ENCODE measurements at places on chromosomes 7 and 10.
A peak's percentile ranks its signal among the peaks of the same experiment; 100 is the strongest.

DNA sequence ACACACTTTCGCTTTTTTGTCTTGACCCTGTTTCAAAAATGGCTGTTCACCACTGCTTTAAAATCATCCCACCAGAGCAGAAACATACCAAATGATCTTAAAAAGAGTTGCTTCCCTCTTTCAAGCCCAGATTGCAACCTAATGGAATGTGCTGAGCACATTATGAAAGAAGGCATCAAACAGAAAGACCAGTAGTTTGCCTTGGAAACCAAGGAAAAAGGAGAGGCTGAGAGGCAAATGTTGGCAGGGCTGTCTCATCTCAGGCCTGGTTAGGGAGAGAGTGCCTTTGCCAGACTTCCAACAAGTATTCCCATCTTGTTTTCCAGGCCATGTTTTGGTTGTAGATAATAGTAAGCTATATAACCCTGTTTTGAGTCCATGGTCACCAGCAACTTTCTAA, 64.3 kb downstream of the ABCB4 start:
- no peak for DNase-seq

- DNase-seq = no peak
These were observed 107.2 kb upstream of the FAM133B start for GRCh38 chr7:92697414-92697813.

GRCh38 chr7:96418581-96418980, 96.7 kb upstream of the SLC25A13 start:
- no peak for DNase-seq

DNA sequence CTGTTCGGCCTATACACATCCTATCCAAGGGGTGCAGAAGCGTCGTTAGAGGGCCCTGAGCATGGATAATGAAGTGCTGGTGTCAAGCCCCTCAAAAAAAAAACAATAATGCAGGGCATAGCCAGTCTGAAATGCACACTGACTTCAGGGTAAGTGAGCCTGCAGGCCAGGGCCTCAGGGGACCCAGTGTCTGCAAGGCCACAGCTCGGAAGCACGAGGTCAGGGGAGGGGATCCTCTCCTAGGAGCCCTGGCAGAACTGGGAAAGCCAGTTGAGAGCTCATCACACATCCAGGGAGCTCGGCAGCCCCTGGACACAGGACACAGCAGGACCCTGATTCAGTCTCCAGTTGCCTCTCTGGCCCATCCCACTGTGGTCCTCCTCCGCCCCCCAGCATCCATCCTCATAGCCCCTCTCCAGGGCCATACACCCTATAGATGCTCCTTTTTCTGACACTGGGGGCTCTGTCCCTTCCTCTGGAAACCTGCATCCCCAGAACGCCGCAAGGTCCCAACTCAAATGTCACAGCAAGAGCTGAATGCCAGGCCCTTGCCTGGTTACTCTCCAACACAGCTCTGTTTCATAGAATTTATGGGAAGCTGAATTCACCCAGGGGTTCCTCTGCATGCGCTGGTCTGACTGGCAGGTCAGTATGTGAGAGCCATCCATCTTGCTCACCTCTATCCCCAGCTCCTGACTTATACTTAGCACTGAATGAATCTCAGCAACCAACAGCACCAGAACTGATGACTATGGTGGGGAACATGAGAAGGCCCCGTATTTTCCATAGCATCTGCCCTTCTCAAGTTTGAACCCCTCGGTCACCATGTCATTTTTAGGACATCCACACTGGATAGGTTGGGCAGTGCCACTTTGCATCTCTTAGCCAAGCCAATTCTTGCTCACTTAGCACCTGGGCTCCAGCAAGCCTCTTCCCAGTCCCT, 717.0 kb upstream of the IGFBP3 start:
- no peak for DNase-seq

- DNase-seq = no peak
These were observed 80.0 kb downstream of the CFAP58 start for GRCh38 chr10:104433669-104434068.

DNA sequence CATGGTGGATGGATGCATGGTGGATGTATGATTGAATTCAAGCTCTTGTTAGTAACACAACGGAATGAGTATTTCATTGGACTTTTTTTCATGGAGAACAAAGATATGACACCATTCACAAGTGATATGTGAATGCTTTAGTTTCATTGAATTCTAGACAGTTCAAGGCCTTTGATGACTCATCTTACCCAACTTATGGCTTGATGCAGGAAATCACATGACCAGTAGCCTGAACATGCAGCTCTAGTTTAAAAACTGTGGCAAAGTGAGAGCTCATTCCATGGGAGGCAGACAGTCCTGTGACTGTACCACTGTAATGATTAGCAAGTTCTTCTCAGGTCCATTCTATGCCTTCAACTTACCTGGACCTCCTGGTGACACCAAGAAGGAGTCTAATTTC, 1239.3 kb downstream of the TYW1 start:
- DNase-seq = no peak

- DNase-seq = peak; percentile 57
These were observed 21.6 kb upstream of the AP5Z1 start for GRCh38 chr7:4753598-4754432.

GRCh38 chr10:74778436-74779094, 47.8 kb upstream of the KAT6B start:
- no peak for DNase-seq

GRCh38 chr10:70558871-70559810, 43.4 kb downstream of the PRF1 start:
- peak; percentile 65 for DNase-seq

- DNase-seq = no peak
These were observed 136.5 kb downstream of the COBL start for GRCh38 chr7:51180092-51180491.

- DNase-seq = no peak
These were observed 494.6 kb upstream of the GRM3 start for GRCh38 chr7:86149024-86149665.

GRCh38 chr10:130255777-130256176, 119.6 kb downstream of the GLRX3 start:
- no peak for DNase-seq

GRCh38 chr7:120052884-120053382, 220.0 kb upstream of the KCND2 start:
- no peak for DNase-seq

- no peak for DNase-seq
These were observed 20.4 kb downstream of the PWWP2B start for GRCh38 chr10:132417257-132417910.

- no peak for DNase-seq
These were observed 75.9 kb downstream of the OAT start for GRCh38 chr10:124342821-124343170.

DNA sequence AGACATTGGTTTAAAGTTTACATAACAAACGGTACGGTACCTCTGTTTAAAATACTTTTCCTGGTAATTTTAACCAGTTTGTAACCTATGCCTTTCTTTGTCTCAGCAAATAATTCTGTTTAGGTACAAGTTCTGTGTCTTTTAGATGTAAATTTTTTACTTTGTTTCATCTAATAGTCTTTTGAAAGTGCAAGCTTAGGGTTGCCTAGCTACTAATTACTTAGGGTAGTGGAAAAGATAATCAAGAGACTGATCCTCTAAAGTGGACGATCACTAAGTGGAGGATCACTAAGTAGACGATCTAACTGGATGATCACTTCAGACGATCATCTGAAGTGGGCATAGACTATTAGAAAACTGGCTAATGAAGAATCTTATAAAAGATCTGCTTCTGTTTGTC, 16.1 kb upstream of the FKBP9 start:
- DNase-seq = no peak

- DNase-seq = no peak
These were observed 9.2 kb downstream of the AQP1 start for GRCh38 chr7:30920584-30921539.

GRCh38 chr7:4682621-4683042, 537 bp downstream of the FOXK1 start:
- no peak for DNase-seq

GRCh38 chr7:28130277-28130676, 50.3 kb downstream of the JAZF1 start:
- DNase-seq = no peak

DNA sequence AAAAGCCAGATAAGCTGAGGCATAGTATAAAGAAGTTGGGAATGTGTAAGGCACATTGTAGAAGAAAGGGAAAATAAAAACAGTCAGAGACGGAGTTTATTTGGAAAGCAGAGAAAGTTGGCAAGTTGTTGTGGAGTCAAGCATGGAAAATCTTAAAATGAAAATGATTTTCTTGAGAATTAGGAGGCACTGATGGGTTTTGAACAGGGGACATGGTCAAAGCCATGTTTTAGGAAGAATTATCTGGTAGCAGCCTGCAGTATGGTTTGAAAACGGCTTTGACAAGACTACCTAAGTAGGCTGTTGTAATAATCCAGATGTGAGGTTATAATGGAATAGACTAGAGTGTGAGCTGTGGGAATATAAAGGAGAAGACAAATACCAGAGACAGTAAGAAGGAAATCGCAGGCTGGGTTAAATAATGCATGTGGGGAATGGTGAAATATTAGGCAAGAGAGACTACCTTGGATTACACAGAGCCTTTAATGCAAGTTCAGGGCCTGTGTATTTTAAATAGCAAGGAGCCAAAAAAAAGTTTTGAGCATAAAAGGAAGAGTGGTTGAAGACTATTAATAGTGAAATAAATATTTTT, 130.4 kb upstream of the MEOX2 start:
- no peak for DNase-seq

DNA sequence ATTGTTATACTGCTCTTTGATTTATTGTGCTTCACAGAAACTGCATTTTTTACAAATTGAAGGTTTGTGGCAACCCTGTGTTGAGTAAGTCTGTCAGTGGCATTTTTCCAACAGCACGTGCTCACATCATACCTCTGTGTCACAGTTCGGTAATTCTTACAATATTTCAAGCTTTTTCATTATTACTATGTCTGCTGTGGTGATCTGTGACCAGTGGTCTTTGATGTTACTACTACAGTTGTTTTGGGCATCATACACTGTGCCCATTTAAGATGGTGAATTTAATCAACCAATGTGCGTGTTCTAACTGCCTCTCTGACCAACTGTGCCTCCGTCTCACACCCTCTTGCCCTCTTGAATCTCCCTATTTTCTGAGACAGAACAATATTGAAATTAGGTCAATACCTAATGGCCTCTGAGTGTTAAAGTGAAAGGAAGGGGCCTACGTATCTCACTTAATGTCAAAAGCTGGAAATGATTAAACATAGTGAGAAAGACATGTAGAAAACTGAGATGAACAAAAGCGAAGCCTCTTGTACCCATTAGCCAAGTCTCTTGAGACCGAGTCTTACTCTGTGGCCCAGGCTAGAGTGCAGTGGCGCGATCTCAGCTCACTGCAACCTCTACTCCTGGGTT, 20.2 kb upstream of the ASL start:
- DNase-seq = no peak

- no peak for DNase-seq
These were observed 89.5 kb downstream of the HECW1 start for GRCh38 chr7:43201912-43202311.

GRCh38 chr10:77251297-77252013, 386.2 kb downstream of the KCNMA1 start:
- DNase-seq = no peak

- no peak for DNase-seq
These were observed 115.8 kb downstream of the THSD7A start for GRCh38 chr7:11716185-11716584.

- DNase-seq = peak; percentile 35
These were observed 289.6 kb upstream of the NFE2L3 start for GRCh38 chr7:25862261-25863004.

- peak; percentile 35 for DNase-seq
These were observed 882 bp upstream of the LRRC61 start for GRCh38 chr7:150322114-150322832.

- no peak for DNase-seq
These were observed 15.4 kb downstream of the MXI1 start for GRCh38 chr10:110222641-110223297.

GRCh38 chr7:131786204-131786603, 229.8 kb upstream of the PODXL start:
- no peak for DNase-seq

DNA sequence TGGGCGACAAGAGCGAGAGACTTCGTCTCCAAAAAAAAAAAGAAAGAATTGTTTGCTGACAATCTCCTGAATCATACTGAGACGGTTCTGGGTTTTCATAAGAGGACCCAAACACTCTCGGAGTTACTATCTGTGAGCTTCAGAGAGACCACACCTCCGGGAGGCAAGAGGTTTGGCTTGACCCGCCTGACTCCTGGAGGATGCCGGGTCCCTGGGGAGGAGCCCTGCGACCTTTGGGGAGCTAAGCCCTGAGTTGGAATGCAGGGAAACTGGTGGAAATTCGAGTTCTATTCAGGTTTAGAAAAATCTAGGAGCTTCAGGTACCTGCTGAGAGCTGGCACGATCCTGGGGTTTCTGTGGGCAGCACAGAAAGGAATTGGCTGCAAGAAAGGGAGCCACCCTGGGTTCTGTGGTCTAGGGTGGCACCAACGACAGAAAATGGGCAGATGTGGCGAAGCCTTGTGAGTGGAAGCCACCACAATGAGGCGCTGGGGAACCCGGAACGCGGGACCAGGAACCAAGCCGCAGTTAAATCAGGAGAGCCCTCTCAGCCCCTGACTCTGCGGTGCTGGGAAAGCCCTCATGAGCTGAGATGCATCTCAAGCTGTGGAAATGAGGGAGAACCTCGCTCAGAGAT, 21.9 kb upstream of the GATAD1 start:
- no peak for DNase-seq

GRCh38 chr7:156456032-156456431, 184.5 kb upstream of the RNF32 start:
- DNase-seq = no peak

DNA sequence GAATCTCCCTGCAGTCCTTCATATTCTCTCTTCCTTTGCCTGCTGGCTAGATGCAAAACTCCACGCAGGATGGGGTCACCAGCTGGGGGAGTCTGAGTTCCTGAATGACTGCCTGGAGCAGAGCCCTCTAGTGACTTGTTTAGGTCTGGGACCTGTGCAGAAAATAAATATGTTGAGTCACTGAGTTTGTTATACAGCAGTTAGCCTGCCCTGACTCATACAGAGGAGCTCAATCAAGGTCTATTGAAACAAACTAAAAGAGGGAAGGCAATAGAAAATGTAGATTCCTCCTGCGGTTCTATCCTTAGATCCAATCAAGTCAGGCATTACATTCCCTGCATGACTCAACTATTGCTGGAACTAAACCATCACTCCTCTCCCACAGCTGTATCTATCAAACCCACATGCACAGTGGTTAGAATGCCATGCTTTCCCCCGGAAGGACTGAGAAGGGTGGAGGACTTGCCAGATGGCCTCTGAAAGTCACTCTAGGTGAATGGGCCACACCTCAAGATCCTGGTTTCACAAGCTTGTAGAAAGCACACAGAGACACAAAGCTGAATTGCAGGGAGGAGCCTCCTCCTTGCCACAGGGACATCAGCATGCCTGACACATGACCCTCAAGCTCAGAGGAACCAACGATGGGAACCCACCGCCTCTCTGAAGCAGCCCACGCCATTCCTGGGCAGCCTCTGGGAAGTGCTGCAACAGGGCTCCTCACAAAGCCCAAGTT, 73.9 kb downstream of the SH3PXD2A start:
- DNase-seq = no peak

DNA sequence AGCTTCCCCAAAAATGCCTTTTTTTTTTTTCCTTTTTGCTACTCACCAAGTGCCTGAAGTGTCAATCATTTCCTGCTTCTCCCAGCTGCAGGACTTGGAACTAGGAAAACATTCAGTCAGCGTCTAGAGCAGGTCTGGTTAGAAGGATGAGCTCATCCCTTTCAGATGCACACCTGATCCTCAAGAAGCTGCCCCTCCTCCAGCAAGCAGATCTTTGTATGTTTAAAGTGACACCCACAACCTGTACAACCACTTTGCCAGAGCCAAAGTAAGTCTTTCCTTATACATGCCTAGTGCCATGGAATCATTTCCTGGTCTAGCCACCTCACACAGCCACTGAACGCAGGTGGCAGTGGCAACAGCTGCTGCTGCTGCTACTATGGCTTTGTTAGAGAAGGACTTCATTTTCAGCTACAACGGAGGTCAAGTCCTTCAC, 10.4 kb upstream of the USP54 start:
- no peak for DNase-seq
